ENCODE measurements at places on chromosomes 4 and X. TPM values are rescaled to one million over a fixed set of nuclear protein-coding genes. Genes with fewer than 3 reads are reported as not detected.

CACNA1F gene
- total RNA-seq, result 0.47 TPM

ZNF674 gene
- total RNA-seq, result 4.6 TPM

CDS1 gene
- total RNA-seq, result 5.7 TPM

- H3K4me3 ChIP-seq, result no peak overlapping the region
- no peak overlapping the region for H3K27ac ChIP-seq
These were observed 35.0 kb upstream of the CCKAR start for GRCh38 chr4:26525136-26525770.

DNA sequence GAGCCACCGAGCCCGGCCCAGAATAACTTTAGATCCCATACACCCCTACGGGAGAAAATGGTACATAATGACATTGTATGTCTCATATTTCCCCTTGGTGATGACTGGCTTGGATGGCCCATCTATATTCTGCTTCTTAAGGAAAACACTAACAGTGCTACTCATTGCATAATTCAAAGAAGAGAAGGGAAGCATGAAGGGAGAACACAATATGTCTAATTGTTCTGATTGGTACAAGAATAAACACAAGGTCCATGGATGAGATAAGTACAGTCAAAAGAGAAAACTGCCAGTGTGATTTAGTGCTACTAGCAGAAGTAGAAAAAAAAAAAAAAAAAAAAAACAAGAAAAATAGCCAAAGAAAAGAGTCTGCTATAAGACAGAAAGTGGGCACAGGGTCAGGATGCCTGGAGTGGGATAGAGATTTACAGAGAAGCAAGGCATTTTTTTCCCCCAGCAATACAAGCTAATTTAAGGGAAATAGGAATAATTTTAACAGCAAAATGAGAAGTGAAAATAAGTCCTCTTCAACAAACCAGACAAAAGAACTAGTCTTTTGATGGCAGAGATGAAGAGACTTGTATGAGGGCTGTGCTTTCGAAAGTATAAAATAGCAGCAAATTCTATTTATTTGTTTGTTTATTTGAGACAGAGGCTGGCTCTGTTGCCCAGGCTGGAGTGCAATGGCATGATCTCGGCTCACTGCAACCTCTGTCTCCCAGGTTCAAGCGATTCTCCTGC lies 96.5 kb upstream of the MAP3K15 start:
- H3K36me3 ChIP-seq, result no peaks in the 10 kb centered on the region
- H3K27ac ChIP-seq, result no peak overlapping the region
- H3K4me1 ChIP-seq, result no peaks in the 10 kb centered on the region
- no peak for DNase-seq

Measured in endodermal cell (in vitro differentiated cells).